IPS DF 19.7 (cell line): ENCODE measurements at places on chromosomes 16 and 17.

GRCh38 chr16:4641895-4642294 lies 17.3 kb downstream of the MGRN1 start:
- no peak for DNase-seq

GRCh38 chr17:16155536-16155935 lies 59.8 kb downstream of the NCOR1 start:
- no peak for DNase-seq

DNA sequence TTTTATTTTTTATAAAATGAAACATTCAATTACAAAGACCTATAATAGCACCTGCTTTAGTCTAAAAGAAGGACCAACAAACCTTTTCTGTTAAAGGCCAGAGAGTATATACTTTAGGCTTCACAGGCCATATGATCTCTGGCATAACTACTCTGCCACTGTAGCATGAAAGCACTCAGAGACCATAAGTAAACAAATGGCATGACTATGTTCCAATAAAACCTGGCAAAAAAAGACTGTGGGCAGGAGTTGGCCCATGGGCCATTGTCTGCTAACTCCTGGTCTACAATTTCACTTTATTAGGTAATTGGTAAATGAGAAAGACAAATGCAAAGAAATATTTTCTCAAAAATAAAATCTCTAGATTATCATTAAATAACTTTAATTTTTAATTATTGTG lies 14.9 kb downstream of the CEP112 start:
- no peak for DNase-seq

- DNase-seq = no peak
Observed at GRCh38 chr16:69363281-69363717, 11.7 kb upstream of the TMED6 start.

DNA sequence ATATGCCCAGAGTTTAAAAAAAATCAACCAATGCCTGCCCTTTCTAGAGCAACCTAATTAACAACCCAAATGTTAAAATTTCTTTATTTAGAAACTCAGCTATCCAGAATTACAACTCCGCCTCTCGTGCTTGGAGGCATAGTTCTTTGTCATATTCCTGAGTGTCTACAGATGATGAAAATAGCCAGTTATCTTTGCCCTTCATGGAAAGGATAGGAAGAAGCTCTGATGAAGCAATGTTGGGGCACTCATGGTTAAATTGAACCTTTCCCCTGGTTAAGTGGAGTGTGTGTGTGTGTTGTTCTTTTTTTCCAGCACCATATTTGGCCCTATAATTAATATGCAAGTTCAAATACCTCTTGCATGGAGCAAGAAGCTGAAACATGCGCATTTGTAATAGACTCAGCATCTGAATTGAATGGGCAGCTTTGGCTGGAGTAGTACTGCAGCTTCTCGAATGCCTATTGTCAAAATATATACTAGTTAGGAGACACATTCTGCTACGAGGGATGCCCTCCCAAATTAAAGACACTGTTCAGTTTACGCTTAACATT lies 506.2 kb downstream of the WWOX start:
- DNase-seq = no peak
